Endothelial cell of umbilical vein (primary cell): ENCODE measurements at places on chromosomes 16 and 17. TPM values are rescaled to one million over a fixed set of nuclear protein-coding genes. Genes with fewer than 3 reads are reported as not detected.

FOXN1 gene
- not detected in 2 replicates for polyA plus RNA-seq

KRTAP2-2 gene
- not detected in 2 replicates for polyA plus RNA-seq

GRCh38 chr17:5877948-5878347 is 192.2 kb upstream of the WSCD1 start:
- H3K27ac ChIP-seq = no peak overlapping the region
- no peak overlapping the region for H3K4me3 ChIP-seq
- H3K27me3 ChIP-seq = no peaks in the 10 kb centered on the region
- no peaks in the 10 kb centered on the region for H3K36me3 ChIP-seq
- DNase-seq = no peak

GRCh38 chr17:45226576-45226975 is 4.9 kb downstream of the FMNL1 start:
- no peak overlapping the region for H3K4me3 ChIP-seq
- H3K36me3 ChIP-seq = no peaks in the 10 kb centered on the region
- peaks cover 7% of the 10 kb centered on the region for H3K27me3 ChIP-seq
- peaks cover 8% of the 10 kb centered on the region for H3K4me1 ChIP-seq
- no peak for DNase-seq
- H3K27ac ChIP-seq = no peak overlapping the region

USP6 gene
- polyA plus RNA-seq = under 0.01 and 0.02 TPM in 2 replicates

- no peak overlapping the region for H3K27ac ChIP-seq
- no peak overlapping the region for H3K4me3 ChIP-seq
- no peaks in the 10 kb centered on the region for H3K36me3 ChIP-seq
- H3K27me3 ChIP-seq = no peaks in the 10 kb centered on the region
- peak; percentile 74 for DNase-seq
Measured at GRCh38 chr17:27430882-27431491, 25.3 kb upstream of the KSR1 start.

DNA sequence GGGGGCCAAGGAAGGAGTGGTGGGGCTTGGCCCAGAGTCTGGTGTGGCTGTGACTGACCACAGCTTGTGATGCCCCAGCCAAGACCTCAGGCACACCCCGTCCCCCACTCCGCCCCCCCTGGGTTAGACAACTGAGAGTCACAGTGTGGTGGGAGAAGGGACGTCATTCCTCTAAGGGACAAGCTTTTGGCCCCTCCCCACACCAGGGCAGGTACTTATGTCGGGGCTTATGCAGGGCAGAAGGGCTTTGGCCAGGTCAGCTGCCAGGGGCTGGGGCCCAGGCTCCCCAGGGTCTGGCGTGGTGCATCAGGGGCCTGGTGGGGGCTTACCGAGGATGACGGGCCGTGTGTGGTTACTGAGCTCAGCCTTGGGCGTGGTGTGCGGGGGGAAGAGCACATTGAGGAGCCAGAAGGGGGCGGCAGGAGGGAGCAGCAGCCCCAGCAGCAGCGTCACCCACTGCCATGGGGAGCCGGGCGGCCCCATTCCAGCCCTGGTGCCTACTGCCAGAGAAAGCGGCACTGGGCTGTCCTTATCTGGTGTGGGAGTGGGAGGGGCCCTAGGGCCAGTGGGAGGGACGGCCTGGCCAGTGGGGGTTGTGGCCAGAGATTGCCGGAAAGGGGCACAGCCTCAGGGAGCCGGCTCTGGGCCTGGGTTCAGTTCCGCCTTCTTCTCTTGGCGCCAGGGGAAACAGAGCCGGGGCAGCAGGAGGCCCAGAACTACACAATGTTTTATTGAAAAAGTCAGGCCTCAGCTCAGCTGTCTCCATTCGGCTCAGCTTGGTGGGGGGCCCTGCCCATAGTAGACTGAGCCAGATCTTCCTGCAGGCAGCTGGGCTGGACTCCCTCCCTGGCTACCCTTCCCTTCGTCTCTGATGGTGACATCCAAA is at the start of gene LCAT:
TSS of gene LCAT (minus strand) at position 502 of the 886 bp plus-strand sequence. CDS start at position 483, 19 bp downstream.
- DNase-seq = no peak
- no peaks in the 10 kb centered on the region for H3K27me3 ChIP-seq
- H3K4me3 ChIP-seq = no peak within 1 kb of the TSS
- H3K27ac ChIP-seq = no peak within 1 kb of the TSS
- peaks cover 28% of the 10 kb centered on the region for H3K36me3 ChIP-seq
- no peaks in the 10 kb centered on the region for H3K4me1 ChIP-seq
